ENCODE measurements at places on chromosomes 7 and 10.

DNA sequence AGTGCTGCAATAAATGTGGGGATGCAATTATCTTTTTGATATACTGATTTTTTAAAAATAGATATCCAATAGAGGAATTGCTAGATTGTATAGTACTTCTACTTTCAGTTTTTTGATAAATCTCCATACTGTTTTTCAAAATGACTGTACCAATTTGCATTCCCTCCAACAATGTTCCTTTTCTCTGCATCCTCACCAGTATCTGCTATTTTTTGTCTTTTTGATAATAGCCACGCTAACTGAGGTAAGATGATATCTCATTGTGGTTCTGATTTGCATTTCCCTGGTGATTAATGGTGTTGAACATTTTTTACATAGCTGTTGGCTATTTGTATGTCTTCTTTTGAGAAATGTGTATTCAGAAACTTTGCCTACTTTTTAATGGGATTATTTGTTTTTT, 217.7 kb upstream of the MTPN start:
- no peak for DNase-seq

DNA sequence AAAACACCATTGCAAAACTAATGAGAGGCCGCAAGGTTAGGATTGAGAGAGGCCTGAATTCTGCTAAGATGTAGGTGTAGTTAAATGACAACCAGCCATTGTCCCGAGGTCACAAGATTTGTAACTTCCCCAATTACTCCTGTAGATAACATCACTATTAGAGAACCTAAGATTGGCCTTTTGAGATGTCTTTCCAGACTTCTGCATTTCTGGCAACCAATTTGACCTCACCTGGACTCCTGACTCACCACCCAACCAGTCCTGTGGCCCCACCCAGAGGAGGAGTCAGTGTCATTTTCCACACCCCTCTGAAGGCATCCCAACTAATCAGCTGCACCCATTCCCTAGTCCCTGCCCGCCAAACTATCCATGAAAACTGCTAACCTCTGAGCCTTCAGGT, 115.7 kb downstream of the PRKAG2 start:
- no peak for DNase-seq

- DNase-seq: no peak
Observed at GRCh38 chr10:80612261-80612660, 74.6 kb downstream of the SH2D4B start.

DNA sequence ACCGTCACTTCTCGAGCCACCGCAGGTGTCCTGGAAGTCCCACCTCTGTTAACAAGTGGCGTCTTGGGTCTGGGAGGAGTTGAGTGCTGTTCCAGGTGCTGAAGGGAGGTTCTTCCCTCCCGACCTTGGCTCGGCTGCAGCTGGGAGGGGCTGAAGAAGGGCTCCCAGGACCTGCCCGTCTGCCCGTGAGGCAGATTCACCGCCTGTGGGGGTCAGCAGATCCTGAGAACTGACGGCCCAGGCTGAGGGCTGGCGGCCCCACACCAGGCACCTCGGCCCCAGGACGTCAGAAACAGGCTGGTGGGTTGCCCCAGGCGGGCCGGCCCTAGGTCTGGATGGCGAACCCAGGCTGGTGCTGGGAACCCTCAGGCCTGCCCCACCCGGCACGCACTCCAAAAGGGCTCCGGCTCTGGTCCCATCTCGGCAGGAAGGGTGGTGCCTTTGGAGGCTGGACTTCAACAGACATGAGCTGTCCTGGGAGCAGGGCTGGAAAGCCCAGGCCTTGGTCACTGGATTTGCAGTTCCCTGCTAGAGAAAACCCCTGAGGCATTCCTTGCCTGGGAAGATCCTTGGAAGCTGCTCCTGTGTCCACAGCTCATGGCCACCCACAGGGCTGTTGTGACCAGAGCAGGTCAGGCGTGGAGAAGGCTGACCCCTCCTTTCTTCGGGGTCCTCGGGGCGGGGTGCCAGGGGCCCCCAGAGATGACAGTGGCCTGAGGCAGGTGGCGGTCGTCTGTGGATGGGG, 42.6 kb upstream of the CFAP46 start:
- no peak for DNase-seq

DNA sequence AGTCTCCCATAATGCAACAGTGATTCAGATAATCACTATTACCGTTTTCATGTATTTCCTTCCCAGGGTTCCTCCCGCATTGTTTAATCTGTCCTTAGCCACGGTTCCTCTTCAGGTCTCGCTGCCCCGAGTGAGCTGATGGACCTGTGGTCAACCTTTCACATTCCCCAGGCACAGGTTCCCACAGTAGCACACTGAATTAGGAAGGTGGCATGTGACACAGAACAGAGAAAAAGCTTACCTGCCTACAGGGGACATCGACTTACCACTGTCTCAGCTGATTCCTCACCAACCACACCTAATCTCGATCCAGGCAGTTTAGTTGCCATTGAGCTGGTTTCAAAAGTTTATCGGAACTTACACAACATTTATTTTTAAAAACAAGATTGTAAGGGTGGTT, 72.2 kb downstream of the MTURN start:
- no peak for DNase-seq

- DNase-seq: no peak
Observed at GRCh38 chr7:158351051-158351450, 236.6 kb downstream of the PTPRN2 start.

DNA sequence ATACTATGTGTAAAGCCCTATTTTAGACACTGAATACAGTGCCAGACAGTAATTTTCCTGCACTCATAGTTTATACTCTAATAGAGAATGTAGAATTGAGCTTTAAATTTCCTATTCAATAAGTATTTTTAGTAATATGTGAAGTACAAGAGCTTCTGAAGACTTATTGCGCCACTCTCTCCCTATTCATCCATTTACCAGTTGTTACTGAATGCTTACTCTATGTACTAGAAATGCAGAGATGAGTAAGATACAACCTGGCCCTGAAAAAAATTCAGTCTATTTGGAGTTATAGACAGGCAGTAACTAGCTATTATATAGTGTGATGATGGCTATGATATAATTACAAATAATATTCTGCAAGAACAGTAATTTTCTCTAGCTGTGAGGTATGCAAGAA, 98.8 kb downstream of the ADK start:
- DNase-seq: no peak

- DNase-seq: no peak
Observed at GRCh38 chr7:139726485-139726869, 51.3 kb downstream of the HIPK2 start.

- DNase-seq: no peak
Observed at GRCh38 chr7:135454060-135454459, 55.8 kb downstream of the CNOT4 start.

- DNase-seq: no peak
Observed at GRCh38 chr10:86252079-86252478, 114.5 kb downstream of the GRID1 start.

- DNase-seq: no peak
Observed at GRCh38 chr10:24113901-24114300, 95.0 kb upstream of the KIAA1217 start.

GRCh38 chr10:26467639-26468038, 29.5 kb downstream of the APBB1IP start:
- no peak for DNase-seq

- DNase-seq: no peak
Observed at GRCh38 chr7:39651265-39651664, 27.9 kb downstream of the RALA start.

GRCh38 chr10:97852277-97852676, 2.6 kb downstream of the GOLGA7B start:
- no peak for DNase-seq

- no peak for DNase-seq
Observed at GRCh38 chr7:43847496-43847895, 21.8 kb downstream of the MRPS24 start.

- no peak for DNase-seq
Observed at GRCh38 chr7:24835643-24836042, 78.4 kb upstream of the GSDME start.

GRCh38 chr7:45624392-45624760, 50.2 kb downstream of the ADCY1 start:
- DNase-seq: no peak

DNA sequence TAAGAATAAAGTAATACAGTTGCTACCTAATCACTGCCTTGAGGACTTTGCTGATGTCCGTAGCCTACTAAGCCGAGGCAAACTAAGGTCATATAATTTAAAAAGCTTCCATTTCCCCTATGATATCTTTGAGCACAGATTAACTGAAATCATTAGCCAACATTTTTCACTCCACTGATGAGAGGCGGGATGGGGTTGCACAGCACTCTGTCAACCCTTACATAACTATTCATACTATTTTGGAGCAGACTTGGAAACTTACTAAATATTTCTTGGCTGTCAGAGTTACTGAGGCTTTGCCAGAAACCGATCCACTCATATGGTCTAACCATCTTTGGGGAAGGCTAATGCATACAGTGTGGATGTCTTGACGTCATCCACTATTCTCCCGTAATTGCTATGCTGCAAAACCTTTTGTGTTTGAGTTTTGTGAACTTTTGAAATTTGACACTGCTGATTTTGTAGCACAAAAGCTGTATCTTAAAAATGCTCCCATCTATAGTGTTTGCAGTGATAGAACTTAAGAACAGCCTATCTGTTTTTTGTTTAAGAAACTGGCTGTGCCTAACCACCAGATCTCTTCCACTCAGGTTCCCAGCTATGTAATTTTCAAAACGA, 248.7 kb downstream of the TSPAN12 start:
- DNase-seq: no peak

- DNase-seq: no peak
Observed at GRCh38 chr7:128726737-128727072, 12.5 kb upstream of the CALU start.

DNA sequence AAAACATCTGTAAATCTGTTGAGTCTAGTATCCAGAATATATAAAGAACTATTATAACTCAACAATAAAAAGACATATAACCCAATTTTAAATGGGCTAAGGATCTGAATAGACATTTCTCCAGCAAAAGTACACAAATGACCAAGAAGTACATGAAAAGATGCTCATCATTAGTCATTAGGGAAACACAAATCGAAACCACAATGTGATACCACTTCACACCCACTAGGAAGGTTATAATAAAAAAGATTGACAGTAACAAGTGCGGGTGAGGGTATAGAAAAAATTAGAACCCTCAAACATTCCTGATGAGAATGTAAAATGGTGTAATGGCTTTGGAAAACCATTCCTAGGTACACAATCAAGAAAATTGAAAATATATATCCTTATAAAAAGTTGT, 4.1 kb downstream of the XPNPEP1 start:
- DNase-seq: no peak

Data from MM.1S (cell line).